NCI-H526 treated with DMSO at 0.1 percent for 48 hours (cell line): ENCODE measurements at places on chromosomes 3 and 15.
A peak's percentile ranks its signal among the peaks of the same experiment; 100 is the strongest.

GRCh38 chr15:80019168-80019745 is 40.2 kb upstream of the ZFAND6 start:
- DNase-seq = no peak

- DNase-seq = no peak
Measured at GRCh38 chr3:143991713-143992112, 20.1 kb downstream of the DIPK2A start.

DNA sequence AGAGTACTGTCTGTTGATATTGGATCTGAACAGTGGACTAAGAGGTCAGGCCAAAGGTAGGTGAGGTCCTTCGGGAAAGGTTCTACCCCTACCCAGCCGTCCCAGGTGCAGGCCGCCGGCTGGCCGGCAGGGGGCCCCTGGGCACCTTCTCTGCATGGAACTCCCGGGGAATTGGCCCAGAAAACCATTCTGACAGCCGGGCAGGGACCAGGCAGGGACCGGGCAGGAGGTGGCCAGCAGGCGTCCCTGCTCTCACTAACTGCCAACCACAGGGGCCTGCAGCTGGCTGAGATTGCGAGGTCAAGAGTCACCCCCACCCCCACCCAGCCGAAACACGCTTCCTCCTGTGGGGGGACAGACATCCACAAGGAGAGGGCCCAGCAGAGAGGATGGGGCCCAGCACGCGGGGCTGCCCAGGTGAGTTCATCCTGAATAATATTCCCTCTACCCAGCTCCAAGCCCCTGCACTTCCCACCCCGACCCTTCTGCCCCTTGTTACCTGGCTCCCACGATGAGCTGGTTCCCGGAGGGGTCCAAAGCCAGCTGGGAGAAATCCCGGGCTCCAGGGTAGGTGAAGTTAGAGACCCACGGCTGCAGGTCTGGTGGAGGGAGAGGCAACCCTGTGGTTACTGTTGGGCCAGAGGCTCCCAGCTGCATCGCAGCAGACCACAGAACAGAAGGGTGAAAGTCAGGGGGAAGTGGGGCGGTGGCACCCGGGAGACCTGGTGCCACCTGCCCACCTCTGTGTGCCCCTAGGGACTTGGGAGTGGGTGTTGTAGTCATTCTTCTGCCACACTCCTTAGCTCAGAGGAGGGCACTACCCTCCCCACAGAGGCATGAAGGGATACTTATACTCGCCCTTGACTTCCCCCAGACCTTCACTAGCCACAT is 84.4 kb downstream of the SEMA5B start:
- peak; percentile 35 for DNase-seq

DNA sequence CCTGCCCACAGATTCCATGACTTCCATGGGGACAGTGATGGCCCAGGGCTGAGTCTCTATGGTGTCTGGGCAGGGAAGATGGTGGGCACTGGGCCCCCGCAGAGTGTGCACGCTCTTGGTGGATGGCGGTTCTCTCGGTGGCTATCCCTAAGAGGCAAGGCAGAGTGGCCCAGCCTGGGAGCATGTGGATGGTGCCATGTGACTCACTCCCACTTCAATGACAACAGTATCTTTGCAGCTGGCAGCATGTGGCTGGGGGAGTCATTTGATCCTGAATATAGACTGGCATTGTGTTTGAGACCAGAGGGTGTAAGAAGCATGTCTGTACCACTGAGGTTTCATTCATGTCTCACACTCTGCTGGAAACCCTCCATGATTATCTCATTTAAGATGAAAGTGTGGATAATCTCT is 101.2 kb downstream of the CORO2B start:
- DNase-seq = no peak

- DNase-seq = no peak
Measured at GRCh38 chr15:69132430-69132829, 28.0 kb upstream of the GLCE start.

DNA sequence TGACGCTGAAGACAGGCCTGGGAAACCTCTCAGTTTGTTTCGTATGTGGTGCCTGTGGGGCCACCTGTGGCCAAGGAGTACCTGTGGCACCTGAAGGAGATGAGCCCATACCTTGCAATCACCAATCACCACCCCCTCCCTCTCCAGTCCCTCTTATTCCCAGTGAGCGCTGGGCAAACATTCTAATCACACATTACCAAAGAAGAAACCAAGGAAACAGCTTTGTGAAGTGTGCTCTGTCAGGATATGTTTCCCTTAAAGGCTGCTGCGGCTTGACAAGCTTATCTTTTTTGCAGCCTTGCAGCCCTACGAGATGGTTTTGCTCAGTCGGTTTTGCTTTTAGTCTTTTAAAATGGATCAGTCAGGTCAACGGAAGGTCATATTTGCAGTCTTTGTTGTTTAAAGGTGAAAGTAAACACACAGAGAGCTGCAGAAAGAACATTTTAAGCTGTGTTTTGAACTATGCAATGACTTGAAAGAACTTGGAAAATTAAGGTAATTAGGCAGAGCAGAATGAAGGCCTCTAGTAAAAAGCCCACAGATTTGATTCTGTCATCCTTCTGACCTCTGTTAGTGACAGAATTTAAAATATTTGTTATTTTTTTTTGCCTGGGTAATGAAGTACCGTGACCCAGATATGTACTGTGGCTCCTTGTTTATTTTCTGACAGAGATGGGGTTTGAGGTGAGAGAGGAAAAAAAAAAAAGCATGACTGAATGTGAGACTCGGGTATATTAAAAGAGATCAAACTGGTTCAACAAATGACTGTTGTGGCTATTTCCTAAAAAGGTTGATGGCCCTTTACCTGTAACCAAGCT is 461.4 kb downstream of the NSUN3 start:
- no peak for DNase-seq

DNA sequence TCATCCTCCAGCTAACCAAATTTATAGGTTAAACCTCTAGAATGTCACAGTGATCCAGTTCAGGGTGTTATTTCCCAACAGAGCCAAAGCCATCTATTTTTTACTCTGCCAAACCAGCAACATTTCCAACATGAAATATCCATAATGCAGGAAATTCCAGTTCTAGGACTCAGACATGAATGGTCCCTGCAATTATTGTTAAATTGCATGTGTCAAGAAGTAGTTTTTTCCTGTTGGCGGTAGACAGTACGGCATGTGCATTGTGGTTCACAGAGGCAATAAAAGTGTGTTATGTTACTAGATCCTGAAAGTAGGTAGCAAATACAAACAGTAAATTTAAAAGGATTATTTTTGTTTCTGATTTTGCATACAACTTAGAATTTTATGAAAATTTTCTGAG is 215.7 kb upstream of the THBS1 start:
- DNase-seq = no peak

DNA sequence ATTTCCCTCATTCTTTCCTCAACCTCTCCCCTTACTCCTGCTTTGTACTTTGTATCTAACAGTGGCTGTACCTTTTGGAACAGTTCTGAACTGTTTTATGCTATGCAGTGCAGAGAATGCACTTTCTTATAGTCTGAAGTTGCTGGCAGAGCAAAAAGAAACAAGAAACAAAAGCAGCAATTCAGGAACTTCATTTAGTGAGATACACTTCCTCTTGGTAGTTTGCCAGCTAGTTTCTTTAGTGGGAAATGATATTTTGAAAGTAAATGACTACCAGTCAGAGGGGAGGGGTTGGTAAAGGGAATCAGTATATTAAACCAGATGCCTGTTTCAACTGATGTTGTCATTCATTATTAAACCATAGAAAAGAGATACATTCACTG is 55.0 kb upstream of the CHD2 start:
- DNase-seq = no peak

DNA sequence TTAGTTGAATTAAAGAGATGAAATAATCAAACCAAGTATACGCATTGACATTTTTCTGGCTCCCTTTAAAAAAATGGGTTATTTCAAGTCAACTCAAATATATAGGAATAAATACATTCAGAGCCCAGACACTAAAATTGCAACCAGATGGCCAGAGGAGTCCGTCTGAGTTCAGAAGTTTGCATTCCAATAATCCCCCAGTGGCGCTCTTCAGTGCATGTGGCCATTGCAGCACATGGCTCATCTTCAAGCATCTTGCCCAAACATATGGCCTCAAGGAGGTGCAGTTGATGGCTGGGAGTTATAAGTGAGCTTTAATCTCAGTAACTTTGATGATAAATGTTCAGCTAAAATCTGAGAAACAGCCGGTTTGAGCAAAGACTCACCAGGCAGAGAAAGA is 295.8 kb upstream of the LRRN1 start:
- no peak for DNase-seq

DNA sequence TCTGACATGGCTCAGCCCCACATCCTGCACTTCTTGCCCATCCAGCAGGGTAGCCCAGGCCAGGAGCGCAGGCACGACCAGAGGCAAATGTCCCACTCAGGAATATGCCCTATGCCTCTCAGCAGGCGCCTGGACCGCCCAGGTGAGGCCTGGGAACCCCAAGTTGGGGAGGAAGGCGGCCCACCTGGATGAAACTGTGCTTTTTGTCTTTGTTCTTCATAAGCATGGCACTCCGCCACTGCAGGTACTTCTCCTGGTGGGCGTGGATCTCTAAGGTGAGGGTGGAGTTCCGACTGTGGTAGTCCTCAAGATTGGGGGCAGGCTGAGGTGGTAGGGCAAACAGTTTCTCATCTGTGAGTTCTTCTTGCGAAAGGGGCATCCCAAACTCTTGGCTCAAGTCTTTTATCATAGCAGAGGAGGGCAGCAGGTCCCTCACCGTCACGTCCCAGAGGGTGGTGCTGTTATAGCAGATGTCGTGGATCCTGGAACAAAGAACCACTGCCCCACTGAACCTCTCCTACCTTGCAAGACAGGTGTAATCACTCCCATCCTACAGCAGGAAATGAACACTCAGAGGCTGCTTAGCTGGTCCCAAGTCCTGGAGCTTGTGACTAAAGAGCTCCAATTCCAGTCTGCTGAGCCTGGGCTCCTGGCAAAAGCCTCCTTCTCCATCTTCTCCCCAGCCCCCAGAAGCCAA is 53.2 kb downstream of the ACAD9 start:
- no peak for DNase-seq

GRCh38 chr3:154933581-154933980 is 146.5 kb upstream of the MME start:
- DNase-seq = no peak

GRCh38 chr15:75693501-75694240 is 19.0 kb downstream of the CSPG4 start:
- DNase-seq = no peak

GRCh38 chr3:171684221-171684620 is 126.1 kb downstream of the PLD1 start:
- no peak for DNase-seq

GRCh38 chr15:88835646-88836045 is 32.4 kb downstream of the ACAN start:
- no peak for DNase-seq

- no peak for DNase-seq
Measured at GRCh38 chr15:54410481-54410880, 432.2 kb downstream of the UNC13C start.

- peak; percentile 42 for DNase-seq
Measured at GRCh38 chr3:1616744-1617143, 481.9 kb upstream of the CNTN4 start.

DNA sequence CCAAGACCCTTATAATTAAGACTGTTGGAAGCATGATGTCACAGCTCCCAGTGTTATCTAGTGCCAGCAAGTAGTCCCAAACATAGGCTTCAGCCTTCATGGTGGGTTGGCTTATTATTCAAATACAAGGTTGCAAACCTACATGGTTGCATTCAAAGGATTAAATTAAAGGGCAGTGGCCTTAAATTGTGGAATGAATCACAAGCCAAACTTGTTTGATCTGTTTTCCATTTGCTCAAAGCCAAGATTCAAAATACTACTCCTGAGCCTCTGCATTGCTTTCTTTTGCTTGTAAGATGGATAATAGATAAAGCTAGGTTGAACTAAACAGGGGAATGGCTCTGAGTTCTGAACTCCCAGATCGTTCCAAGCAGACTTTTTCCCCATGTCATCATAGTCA is 52.4 kb upstream of the GNB4 start:
- DNase-seq = no peak

DNA sequence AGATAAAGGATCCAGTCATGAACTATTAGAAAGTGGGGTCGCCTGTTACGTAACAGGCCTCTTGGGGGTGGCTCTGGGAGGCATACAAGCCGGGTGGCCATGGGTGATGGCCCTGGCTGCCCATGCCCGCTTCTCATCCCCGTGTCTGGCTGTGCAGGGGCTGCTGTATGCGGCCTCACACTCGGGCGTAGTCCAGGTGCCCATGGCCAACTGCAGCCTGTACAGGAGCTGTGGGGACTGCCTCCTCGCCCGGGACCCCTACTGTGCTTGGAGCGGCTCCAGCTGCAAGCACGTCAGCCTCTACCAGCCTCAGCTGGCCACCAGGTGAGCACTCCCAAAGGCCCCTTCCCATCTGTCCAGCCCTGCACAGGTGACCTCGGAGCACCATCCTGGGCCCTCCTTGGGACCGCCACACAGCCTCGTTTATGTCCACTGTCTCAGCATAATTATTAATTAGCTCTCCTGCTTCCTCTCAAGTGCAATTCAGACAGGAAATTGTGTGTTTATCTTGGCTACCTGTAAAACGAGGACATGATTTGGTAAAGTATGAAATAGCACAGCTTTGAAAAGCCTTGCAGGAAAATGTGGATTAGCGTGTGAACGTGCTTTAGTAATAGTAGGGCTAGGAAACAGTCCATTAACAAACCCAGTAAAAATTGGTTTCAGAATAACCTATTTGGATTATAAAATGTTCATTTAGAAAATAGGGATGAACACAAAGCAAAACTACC is 8.1 kb downstream of the CIB1 start:
- DNase-seq = no peak

DNA sequence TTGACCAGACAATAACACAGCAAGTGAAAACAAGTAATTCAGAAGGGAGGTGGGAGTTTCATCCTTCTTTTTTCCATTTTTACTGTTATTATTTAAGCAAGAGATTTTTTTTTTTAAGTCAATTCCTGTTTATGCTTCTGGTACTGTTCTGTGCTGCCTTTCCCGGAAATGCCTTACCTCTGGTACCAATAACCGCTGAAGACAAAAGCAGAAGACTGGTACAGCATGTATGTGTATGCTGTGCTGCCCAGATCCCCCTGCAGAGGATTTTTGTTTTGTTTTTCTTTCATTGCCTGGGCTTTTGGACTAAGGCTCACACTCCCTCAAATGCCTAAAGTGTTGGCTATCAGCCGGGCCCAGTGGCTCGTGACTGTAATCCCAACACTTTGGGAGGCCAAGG is 21.3 kb upstream of the SRGAP3 start:
- DNase-seq = no peak

GRCh38 chr15:40691737-40692136 is 3.2 kb upstream of the RAD51 start:
- DNase-seq = no peak
